ENCODE measurements at places on chromosomes 5 and 9.

GRCh38 chr9:128045831-128046230, 21.3 kb downstream of the NAIF1 start:
- no peak for DNase-seq

DNA sequence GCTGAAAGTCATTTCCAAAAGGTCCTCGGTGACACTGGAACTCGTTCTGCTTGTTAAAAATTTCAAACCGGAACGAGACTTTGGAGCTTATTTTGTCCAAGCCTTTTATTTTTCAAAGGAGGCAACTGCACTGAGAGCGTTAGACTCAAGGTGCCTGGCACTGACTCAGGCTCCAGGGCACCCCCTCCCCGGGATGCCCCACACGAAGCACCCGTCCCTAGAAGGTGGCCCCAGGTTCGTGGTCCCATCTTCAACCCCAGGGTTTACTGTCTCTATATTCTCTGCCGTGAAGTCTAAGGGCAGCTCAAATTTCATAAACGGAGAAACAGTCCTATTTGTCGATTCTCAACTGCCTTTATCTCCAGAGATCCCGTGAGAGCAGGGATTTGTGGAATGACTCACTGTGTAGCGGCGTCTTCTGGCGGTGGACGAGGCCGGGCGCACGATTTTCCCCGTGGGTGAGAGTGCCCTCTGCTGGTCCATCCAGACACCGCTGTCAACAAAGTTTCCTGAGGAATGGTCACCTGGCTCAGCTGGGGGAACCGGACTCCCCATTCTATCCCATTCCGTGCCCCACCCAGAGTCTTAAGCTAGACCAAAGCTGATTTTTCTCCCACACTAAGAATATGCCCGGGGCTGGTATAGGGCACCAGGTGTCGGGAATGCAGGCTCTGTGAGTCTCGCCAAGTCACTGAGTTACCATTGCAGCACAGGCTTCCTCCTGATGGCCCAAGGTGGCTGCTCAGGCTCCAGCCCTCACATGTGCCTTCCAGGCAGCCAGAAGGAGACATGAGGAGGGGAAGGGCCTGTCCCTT, 27.1 kb upstream of the SLC6A19 start:
- no peak for DNase-seq

- no peak for DNase-seq
Observed at GRCh38 chr9:93301291-93301811, 117.4 kb downstream of the WNK2 start.

GRCh38 chr5:176441921-176442323, 6.3 kb upstream of the FAF2 start:
- no peak for DNase-seq

GRCh38 chr5:18881615-18882014, 1106.4 kb downstream of the CDH18 start:
- DNase-seq, result no peak

DNA sequence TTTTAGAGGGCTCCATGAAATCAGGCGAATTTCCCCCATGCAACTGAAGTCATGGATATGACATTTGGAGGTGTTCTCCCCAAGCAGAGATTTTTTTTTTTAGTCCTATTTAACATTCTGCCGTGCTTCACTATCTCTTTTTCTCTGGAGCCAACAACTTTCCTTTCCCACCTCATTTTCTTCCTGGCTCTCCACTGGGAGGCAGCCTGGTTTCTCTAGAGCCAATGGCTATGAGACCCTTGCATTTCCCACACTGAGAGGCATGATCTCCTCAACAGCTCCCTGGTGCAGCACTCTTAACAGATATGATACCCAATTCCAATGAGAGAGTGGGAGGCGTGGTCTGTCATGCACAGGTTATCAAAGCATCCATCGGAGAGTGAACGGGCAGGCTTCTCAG, 310.8 kb downstream of the DRD1 start:
- DNase-seq, result no peak
